WTC11 (cell line): ENCODE measurements at places on chromosomes 1 and 21.
A peak's percentile ranks its signal among the peaks of the same experiment; 100 is the strongest.

GRCh38 chr1:175273376-175274031 is 80.9 kb upstream of the KIAA0040 start:
- no peak for DNase-seq

DNA sequence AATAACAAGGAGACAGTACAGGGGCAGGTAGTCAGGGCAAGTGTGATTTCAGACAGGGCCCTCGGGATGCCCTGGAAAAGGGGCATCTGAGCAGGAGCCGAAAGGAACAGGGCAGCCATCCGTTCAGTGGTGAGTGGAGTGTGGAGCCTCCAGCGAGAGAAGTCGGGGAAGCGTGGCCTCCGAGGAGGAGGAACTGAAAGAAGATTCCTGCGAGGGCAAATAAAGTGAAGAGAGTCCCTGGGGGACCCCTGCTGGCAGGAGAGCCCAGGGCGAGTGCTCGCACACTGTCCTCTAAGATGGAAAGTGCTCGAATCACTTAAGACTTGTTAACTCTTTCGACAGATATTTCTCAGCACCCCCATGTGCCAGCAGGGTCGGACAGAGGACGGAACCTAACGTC is 3.5 kb upstream of the UTS2 start:
- DNase-seq = no peak

GRCh38 chr1:205729945-205730610 is 19.9 kb downstream of the NUCKS1 start:
- DNase-seq = no peak

DNA sequence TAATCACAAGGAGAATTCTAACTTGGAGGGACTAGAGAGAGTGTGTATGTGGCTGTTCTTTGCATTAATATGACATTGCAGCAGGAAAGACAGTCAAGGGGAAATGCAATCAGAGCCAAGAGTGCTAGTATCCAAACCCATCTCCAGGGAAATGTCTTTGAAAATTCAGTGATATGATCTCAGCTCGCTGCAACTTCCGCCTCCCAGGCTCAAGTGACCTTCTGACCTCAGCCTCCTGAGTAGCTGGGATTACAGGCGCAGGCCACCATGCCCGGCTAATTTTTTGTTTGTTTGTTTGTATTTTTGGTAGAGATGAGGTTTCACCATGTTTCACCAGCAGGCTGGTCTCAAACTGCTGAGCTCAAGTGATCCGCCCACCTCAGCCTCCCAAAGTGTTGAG is 16.3 kb downstream of the VASH2 start:
- DNase-seq = no peak

- no peak for DNase-seq
These were observed 27.1 kb upstream of the KCTD3 start for GRCh38 chr1:215539803-215540570.

GRCh38 chr1:1348420-1349255 is 580 bp downstream of the DVL1 start:
- DNase-seq = no peak

- no peak for DNase-seq
These were observed 17.4 kb downstream of the IL6R start for GRCh38 chr1:154422521-154422920.

DNA sequence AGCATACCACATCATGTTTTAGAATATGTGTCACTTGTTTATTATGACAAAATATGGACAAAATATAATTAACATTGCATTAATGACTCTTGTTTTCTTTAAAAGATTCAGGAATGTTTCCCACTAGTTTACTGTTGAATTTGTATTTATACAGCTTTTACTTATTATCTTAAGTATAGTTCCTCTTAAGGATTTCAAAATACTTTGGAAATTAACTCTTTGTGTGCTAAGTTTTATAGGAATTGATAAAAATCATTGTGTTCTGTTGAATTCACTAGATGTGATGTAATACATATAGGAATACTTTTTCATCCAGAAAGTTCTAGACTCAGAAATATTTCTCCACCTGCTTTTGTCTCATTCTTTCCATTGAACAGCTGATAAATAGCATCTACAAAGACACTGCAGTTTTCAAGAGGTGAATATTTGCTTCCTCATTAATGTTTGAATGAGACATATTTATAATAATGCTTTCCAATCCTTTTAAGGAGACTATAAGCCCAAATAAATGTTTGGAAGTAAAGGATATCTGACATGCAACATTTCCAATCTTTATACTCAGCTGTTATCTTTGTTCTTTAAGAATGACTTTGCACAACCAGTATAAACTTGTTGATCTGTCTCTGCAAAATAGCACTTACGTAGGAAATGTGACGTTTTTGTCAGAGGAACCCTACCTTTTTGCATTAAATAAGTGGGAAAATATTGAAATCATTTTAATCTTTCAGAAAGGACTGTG is 38.4 kb upstream of the SAMSN1 start:
- no peak for DNase-seq

- DNase-seq = no peak
These were observed 74.7 kb upstream of the OLFM3 start for GRCh38 chr1:102071451-102071850.

- DNase-seq = no peak
These were observed 392.4 kb downstream of the TTLL7 start for GRCh38 chr1:83606416-83606955.

DNA sequence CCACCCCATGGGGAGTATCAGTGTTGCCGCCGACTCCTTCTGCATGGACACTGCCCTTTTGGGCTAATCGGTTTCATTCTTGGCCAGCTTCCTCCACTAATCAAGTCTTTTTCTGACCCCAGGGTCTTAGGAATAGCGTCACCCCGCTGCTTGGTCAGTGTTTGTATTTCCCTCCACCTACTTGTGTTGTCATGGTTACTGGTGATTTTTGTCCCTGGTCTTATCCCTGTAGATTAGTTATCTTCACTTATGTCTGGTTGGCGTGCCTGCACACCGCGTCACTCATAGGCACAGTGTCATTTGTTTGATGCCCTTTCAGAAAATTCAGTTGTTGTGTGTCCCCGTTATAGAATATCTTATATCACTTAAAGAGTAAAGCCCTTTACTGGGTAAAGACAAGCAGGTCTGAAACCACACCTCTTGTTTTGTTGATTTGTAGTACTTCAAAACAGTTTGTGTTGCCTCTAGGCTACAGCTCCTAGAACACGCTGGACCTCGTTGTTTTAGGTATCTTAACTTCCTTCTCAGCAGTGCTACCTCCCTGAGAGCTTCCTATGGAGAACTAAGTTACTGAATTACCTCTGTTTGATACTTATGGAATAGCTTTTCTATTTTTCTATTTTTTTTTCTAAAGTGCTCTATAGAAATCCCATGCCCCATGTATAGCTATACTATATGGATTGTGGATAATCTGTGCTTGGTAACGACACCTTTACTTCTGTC is 868 bp downstream of the PPP1R12B start:
- DNase-seq = no peak

DNA sequence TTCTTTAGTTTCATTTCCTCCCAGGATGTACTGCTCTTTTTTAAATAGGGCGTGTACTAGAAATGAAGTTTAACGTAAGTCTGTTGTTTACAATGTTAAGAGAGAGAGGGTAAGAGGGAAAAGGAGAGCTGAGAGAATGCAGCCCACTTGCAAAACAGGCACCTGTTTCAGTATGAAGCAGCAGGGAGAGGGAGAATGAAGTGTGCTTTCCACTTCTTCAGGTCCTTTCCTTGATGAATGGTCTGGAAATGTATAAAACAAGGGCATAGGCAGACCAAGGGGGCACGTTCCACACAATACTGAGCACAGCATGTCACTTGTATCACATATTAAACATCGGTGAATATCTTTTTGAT is 2.0 kb downstream of the KCNA3 start:
- DNase-seq = no peak

DNA sequence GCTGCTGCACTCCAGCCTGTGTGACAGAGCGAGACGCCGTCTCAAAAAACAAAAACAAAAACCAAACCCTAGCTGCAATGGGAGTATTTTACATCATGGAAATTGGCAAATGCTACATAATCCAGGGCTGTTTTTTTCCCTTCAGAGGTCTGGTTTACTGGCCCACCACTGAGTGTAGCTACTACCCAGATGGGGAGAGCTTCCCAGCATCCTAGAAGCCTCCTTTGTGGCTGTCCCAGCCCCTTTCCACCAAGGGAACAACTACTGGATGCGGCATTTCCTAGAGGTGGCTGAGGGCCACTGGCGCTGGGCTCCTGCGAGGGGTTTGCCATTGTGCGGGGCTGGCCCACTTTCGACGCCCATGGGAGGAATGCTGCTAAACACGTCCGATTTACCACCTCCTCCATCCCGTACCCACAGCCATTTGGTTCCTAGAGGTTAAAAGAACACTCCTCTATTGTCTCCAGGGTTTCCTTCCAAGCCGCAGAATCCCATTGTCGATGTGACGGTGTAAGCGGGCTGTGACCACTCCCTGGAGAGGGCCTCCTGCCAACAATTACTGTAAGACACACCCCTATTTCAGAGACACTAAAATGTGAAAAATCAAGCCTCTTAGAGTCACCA is 55.4 kb downstream of the RUNX3 start:
- no peak for DNase-seq

GRCh38 chr1:29164588-29164987 is 17.1 kb downstream of the SRSF4 start:
- DNase-seq = no peak

DNA sequence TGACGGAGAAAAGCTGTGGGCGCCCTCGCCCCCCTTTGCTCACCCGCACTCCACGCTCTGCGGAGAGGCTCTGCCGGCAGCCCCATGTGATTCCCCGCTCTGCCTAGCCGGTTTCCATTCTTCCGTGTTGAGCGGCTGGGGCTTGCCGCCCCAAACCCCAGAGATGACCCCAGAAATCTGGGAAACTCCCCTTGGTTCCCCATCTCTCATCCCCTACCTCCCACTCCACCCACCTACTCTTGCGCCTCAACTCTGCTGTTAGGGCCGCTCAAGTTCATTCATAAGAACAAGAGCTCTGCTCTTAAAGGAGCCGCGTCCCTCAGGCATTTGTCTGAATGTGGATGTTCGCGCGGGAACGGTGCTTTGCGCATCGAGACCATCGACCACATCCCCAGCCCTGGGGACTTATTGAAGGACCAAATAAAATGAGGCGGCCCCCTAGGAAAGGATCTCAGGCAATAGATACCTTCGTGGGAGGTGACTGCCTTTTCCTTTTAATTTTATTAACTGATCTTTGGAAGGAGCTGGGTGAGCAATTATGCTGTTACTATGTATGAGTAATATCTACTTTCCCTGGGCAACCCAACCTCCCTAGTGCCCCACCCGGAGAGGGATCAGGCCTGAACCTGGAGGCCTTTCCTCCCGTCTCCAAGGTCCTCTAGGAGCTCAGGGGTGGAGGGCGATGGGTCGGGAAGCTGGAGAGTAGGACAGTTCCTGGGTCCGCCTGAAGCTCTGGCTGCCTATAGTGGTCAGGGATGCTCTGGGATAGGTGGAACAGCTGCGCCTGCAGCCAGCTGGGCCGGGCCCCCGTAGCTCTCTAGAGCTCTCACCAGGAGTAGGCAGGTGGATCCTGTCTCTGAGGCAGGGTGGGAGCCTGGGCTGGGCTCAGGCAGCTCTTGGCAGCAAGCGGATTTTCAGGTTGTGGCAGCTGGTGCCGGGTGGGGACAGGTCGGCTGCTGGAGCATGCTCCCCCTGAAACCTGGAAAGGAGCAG is 898 bp downstream of the MFSD2A start:
- DNase-seq = peak; percentile 28

- no peak for DNase-seq
These were observed 69.6 kb upstream of the GJB5 start for GRCh38 chr1:34685225-34685624.

DNA sequence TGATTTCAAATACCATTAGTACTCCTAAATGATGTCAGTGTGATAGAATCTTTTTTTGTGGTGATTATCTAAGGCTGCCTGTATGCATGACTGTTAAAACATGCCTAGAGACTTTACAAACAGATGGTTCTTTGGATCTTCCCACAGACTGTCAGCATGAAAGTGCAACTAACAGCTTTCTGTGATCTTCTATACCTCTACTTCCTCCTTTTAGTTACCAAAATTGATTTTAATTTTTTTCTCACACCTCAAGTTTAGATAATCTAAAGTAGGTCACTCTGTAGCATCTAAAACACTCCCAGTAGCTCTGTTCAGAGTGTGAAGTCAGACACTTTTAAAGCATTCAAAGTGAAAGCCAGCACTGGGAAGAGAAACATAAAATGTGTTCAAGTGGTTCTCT is 534.5 kb downstream of the PTPRC start:
- no peak for DNase-seq

DNA sequence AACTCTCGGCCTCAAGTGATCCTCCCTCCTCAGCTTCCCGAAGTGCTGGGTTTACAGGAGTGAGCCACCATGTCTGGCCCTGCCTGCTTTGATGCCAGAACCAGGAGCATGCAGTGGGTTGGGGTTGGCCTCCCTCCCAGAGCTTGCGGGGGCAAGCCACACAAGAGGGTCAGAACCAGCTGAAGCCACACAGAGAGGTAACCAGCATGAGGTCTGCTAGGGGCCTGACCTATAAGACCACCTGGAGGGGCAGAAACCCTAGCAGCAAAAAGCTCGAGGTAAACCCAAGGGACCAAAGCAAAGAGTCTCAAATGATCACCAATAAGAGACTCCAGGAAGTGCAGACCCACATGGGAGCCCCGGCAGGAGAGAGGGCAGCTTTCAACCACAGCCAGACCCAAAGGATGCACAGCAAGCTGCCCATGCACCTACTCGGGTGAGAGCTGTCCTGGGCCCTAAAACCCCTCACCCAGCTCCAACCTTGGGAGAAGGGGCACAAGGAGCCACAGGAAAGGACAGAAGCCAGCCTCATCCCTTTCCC is 81.2 kb downstream of the TOMM20 start:
- DNase-seq = no peak

GRCh38 chr1:167555971-167556714 is 2.6 kb upstream of the CREG1 start:
- peak; percentile 82 for DNase-seq

- no peak for DNase-seq
These were observed 199.6 kb upstream of the LMO4 start for GRCh38 chr1:87129038-87129437.

DNA sequence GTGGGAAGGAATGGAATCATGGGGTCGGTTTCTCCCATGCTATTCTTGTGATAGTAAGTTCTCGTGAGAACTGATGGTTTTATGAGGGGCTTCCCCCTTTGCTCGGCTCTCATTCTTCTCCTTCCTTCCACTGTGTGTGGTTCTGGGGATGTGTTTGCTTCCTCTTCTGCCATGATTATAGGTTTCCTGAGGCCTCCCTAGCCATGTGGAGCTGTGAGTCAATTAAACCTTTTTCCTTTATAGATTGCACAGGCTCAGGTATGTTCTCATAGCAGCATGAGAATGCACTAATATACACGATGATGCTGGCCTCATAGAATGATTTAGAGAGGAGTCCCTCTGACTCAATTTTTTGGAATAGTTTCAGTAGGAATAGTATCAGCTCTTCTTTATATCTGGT is 195.4 kb upstream of the IVNS1ABP start:
- no peak for DNase-seq

DNA sequence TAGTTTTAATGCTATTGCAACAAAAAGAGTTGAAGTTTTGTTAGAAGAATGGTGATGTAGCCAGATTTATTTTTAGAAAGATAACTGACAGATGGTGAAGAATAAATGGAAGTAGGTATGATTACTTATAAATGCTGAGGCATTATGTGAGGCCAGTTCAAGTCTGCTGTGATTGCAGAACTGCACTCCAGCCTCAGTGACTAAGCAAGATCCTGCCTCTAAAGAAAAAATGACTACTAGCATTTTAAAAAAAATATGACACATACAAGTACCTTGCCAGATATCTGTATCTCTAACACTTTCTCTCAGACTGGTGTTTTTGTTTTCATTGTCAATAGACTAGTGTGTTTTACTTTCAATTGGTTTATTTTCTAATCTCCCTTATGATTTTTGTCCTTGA is 1242.4 kb upstream of the ADGRL4 start:
- DNase-seq = no peak
